8988T (cell line): ENCODE measurements at places on chromosomes 12 and 14.

DNA sequence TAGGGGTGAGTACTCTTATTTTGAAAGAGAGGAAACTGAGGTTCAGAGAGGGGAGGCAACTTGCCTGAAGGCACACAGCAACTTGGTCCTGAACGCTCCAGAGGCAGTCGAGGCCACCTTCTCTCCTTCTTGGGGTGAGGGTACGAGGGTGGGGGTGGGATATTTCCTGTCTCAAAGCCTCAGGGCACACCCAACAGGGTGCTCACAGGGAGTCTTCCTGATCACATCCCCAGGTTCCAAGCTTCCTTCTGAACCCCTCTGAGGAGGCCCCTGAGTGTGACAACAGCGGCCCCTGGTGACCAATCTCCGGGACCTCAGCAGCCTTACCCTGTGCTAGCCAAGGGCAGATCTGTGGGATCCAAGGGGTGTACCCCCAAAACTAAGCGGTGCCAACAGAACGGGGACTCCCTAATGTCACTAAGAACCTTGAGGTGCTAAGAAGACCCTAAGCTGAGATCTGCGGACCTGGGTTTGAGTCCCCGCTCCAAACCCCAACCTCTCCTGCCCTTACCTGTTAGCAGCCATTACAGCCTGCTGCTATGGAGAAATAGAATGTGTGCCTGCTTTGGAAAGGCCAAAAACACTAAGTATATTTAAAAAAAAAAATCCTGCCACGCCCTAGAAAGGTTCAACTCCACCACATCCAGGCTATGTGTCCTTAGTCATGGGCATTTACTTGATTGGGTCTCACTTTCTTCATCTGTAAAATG lies 57.9 kb downstream of the TRPV4 start:
- peak; percentile 86 for DNase-seq

- DNase-seq: no peak
These were observed 76.7 kb downstream of the NKX2-1 start for GRCh38 chr14:36443374-36443773.

DNA sequence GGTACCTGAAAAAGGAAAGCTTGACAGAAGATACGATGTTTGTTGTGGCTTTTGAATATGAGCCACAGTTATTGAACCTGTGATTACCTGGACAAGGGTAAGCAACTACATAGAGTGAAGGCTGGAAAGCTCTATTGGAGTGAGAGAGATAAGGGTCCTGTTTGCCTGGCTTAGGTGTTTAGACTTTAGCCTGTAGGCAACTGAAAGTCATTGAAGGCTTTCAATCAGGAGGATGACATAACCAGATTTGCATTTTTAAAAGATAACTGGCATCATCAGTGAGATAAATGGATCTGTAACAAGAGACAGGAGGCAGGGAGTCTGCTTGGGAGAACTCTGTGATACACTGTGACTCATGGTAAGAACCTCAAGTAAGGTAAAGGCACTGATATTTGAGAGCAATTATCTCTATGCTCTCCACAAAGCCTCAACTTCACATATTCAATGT lies 128.9 kb upstream of the SOX5 start:
- DNase-seq: no peak

- DNase-seq: no peak
These were observed 131.4 kb upstream of the CNTN1 start for GRCh38 chr12:40560848-40561247.

- DNase-seq: no peak
These were observed 6.0 kb downstream of the LTB4R start for GRCh38 chr14:24317141-24317928.

DNA sequence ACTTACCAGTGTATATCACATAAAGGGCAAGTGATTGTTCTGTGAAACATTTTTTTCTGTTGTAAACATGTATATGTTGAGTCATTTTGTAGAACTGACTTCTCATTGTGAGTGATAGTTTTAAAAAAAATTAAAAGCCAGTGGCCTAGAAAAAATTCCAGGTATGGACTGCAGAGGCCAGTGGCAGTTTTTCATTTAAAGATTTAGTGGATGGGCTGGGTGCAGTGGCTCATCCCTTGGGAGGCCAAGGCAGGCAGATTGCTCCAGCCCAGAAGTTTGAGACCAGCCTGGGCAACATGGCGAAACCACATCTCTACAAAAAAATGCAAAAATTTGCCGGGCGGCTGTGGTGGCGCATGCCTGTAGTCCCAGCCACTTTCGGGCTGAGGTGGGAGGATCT lies 84.7 kb upstream of the MDM1 start:
- DNase-seq: no peak

GRCh38 chr14:102227184-102227964 lies 77.6 kb downstream of the MOK start:
- DNase-seq: no peak

GRCh38 chr12:93889516-93890212 lies 212.5 kb downstream of the CRADD start:
- DNase-seq: no peak

GRCh38 chr14:61518403-61518802 lies 176.9 kb upstream of the HIF1A start:
- DNase-seq: no peak

GRCh38 chr14:70964492-70964891 lies 57.2 kb downstream of the PCNX1 start:
- DNase-seq: no peak

- no peak for DNase-seq
These were observed 5.8 kb downstream of the KERA start for GRCh38 chr12:91052026-91052425.

DNA sequence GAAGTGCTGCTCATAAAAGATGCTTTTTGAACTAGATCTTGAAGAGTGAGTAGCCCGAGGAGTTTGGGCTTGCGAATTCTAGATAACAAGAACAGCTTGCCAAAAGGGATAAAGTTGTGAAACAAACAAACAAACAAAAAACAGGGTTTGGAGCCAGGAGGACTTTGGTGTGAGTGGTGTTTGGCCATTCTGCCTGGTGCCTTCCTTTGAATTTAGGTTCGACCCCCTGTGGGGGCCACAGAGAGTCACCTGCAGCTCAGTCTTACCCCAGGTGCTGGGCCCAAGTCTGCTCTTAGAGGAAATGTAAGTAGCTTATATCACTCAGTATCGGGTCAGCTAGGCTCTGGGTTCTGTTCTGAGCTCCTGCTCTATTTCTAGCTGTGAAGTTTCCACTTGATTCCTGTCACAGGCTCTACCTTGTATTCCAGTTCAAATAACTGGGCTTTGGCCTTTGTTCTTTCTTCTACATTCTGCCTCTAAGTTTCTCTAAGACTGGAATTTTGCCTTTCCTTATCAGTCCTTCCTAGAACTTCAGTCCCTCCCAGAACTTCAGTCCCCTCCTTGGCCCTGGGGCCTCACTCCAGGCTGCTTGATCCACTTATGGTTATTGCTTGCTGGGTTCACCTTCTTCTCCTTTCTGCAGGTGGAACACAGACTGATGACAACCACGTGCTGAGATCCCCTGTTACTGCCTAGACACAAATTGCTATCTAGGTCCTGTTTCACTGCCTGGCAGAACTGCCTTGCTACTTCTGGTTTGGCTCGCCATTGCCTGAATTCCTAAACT lies 20.5 kb upstream of the DUSP6 start:
- no peak for DNase-seq

- DNase-seq: no peak
These were observed 22.5 kb downstream of the TESC start for GRCh38 chr12:117076410-117077372.

DNA sequence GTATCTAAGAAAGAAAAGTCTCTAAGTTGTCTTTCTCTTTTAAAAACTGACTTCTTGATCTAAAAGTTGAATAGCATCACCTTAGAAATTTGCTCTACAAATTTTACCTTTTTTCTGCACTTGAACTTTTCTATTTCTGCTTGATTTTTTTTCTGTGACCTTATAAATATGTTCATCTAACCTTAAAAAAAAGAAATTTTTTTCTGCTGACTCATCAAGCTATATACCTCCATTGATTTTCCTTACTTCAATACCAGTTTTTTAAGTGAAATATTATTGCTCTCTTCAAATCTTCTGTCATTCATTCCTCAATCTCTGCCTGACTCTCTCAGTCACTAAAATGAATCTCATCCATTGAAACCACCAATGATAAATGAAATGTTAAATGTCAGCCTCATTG lies 910.1 kb downstream of the GALC start:
- DNase-seq: no peak

GRCh38 chr12:43848226-43848507 lies 12.3 kb downstream of the TMEM117 start:
- DNase-seq: no peak

DNA sequence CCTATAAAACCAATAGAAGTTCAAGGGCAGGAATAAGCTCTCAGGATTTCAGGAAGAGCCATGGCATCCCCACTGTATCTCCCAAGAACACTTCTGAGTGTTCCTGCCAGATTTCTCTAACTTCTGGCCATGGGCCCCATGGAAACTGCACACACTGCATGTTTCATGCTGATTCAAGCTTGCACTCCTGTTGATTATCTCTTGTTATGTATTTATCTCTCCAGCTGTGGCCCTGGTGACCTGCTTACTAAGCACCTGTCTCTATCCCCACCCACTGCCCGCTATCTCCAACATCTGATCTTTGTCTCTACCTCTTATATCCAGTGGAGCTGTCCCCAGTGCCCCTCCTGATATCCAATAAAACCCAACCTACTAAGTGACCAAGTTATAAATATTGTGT lies 285.3 kb downstream of the PDZRN4 start:
- no peak for DNase-seq

DNA sequence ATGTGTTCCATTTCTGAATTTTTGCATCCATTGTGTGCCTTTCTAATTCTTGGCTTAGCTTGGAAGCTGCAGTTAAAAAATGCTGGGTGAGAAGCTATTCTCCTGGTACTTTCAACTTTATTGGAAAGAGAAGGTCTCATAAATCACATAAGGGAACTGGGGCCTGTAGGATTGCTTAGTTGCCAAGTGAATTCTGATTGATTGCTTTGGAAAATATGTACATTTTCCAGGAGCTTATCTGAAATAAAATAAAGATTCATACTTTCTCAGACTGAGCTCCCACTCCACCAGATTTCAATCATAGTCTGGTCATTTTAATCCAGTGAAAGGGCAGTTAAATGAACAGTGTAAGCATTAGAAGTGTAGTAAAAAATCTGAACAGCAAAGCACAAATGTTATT lies 50.0 kb upstream of the PRICKLE1 start:
- DNase-seq: no peak

DNA sequence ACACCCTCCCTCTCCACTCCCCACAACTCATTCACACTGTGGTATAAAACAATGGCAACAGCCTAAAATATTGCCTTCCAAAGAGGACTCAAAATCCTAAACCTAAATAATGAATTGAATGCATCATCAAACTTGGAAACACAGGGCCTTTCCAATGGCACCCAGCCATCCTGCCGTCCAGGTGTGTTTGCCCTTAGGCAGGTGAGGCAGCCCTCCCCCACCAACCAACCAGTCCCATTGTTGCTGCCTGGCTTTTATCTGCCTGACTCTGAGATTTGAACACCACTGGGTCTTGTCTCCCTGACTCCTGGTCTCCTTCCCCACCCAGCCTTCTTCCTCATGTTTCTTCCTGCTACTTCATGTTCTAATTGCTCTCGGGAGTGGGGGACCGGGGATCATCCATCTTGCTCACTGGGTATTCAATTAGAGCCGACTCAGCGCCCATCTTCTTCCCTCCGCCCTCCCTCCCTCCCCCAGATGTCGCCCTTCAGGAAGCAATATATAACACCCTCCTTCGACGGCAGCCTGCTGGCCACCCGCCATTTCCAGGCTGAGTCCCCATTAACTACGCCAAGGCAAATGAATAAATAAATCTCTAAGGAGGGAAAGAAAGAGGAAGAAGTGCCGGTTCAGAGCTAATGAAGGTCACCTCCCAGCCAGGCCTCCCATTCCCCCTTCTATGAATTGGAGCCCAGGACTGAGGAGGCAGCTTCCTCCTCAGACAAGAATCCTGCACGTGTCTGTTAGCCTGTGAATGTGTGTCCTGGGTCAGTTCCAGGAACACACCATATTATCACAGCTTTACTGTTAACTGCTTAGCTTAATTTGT lies 36.3 kb upstream of the NTF3 start:
- no peak for DNase-seq

- no peak for DNase-seq
These were observed 29.2 kb upstream of the FOS start for GRCh38 chr14:75249251-75249957.

DNA sequence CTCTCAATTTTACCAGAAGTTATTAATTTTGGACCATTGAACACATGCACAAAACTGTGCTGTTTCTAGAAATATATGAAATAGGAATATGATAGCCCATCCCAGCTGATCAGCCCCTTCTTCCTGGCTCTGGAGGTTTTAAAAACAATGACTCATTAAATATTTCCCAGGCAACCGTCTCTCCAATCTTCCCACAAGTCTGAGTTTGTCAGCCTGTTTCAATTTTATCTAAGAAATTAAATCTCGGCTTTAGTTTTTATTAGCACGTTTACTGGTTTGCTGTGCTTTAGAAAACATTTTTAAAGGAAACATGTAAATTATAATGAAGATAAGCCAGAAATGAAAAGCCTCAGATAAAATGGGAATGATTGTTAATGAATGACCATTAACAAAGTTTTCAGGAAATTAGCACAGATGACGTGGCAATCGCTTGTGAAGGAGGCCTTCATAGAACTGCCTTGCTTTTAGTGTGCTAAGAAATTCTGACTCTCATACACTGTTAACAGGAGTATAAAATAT lies 89.3 kb upstream of the RAP1B start:
- DNase-seq: no peak

DNA sequence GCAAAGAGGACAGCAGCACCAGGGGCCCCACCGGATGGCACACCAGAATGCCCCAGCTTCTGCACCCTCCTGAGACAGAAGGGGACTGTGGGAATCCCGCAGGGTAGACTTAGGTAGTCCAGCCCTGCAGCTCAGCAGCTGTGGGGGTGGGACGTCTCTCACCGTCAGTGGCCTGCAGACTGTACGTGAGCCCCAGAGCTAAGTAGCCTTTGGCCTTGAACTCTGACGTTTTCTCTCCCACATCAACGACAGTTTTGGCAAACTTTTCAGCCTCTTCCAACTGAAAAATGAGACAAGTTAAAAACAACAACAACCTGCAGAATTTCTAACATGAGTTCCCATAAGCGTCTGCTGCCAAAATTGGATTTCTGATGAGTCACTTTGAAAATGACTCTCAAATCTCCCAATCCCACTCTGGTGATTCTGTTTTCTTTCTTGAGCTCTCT lies 161.4 kb downstream of the TTC7B start:
- no peak for DNase-seq

GRCh38 chr12:9651265-9651729 lies 18.2 kb upstream of the CLEC2D start:
- no peak for DNase-seq

GRCh38 chr12:68614769-68615168 lies 4.1 kb downstream of the RAP1B start:
- DNase-seq: no peak

DNA sequence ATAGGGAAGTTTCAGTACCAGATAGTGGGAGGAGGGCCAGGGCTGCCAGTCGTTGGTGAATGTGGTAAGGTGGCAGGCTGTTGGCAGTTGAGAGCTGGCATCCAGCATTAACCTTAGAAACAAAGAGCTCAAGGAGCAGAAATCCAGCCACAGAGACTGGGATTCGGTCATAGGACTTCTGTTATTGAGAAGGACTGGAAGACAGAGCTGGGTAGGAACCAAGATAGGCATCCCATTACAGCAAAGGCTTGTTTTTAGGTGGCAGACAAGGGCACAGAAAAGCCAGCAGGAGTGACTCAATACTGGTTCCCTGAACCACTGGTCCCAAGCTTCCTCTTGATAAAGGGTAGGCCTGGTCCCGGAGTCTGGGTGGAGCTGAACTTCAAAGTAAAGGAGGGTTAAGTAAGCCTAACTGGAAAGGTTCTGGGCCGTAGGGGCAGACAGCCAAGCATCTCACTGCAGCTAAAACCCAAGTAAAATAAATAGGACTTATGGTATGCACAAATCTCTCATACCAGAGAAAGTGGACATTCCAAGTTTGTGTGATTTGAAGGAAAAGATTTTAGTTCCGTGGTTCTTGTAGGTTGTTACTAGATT lies 147.9 kb downstream of the ETV6 start:
- no peak for DNase-seq
